Testis (tissue), 5 donors: ENCODE measurements at places on chromosomes 13 and 19. TPM values are rescaled to one million over a fixed set of nuclear protein-coding genes. Genes with fewer than 3 reads are reported as not detected.
A peak's percentile ranks its signal among the peaks of the same experiment; 100 is the strongest.

- DNase-seq: peak; percentile 91
These were observed 6.5 kb downstream of the MED29 start for GRCh38 chr19:39397360-39398296.

GRCh38 chr19:57288373-57288772, 8.1 kb downstream of the ZNF460 start:
- DNase-seq: no peak

- DNase-seq: no peak
These were observed 1534.8 kb downstream of the SLITRK5 start for GRCh38 chr13:89205856-89206520.

GRCh38 chr19:743168-743687, 7.7 kb upstream of the MISP start:
- peak; percentile 80 for DNase-seq

- DNase-seq: no peak
These were observed 98.2 kb downstream of the UBL3 start for GRCh38 chr13:29752175-29752574.

DNA sequence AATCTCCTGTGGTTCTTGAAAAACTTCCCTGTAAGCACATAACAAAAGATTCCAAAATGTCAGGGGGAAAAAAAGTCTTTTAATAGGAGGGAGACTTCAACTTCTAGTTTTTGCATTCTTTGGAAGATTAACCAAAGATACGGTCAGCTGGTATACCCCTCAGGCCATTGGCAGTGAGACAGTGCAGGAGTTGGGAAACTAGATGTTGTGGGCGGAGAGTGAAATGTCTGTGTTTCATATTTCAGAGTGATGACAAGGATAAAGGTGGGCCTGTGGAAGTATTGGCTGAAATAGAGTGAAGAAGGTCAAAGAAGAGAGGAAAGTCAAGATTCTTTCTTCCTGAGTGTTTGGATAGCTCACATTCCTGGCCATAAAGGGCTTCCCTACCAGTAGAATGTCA, 40.8 kb downstream of the CYP2B6 start:
- DNase-seq: no peak

Gene CAMSAP3
- total RNA-seq: 64.7 TPM

DNA sequence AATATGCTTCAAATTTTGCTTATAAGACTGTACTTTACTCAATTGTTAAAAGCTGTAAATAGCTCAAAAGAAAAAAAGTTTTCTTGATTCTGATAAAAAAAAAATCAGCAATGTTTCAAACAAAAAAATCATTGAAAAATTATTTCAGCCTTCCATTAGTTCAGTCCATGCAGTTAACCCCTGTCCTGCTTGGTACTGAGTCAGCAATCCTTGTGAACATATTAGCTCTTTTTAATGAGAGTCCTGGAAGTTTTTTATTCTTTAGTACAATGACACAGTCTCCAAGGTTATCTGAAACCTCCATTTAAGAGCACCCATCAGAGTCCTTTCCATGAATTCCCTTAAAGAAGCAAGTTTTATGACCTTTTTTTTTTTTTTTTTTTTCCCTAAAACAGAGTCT, 21.4 kb upstream of the KBTBD6 start:
- DNase-seq: no peak

- no peak for DNase-seq
These were observed 61.3 kb downstream of the CELF5 start for GRCh38 chr19:3285647-3286176.

Gene ZNF132
- 11.4 TPM for total RNA-seq

Gene ZBTB7A
- total RNA-seq: 49.4 TPM

GRCh38 chr13:68350554-68350953, 1120.4 kb upstream of the PCDH9 start:
- no peak for DNase-seq

- DNase-seq: peak; percentile 28
These were observed 628 bp upstream of the ZNF813 start for GRCh38 chr19:53466726-53467484.

DNA sequence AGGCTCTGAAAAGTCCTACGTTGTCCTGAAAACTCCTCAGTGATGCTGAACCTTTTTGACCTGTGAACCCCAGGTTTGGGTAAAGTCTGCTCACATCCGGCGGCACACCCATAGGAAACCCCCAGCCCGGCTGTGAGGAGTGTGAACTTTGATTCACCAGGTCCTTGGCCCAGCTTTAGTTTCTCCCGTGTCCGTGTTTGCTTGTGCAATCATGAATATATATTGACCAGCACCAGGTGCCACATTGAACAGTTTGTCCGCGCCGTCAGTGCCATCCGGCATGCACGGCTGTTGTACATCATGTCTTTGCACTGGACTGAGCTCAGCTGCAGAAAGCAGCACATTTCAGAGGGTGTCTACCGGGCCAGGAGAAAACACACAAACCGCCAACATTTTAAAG, 45.3 kb downstream of the NFIC start:
- no peak for DNase-seq

Gene C19orf81
- total RNA-seq: 5.4 TPM

Gene SELENOV
- 2.5 TPM for total RNA-seq

DNA sequence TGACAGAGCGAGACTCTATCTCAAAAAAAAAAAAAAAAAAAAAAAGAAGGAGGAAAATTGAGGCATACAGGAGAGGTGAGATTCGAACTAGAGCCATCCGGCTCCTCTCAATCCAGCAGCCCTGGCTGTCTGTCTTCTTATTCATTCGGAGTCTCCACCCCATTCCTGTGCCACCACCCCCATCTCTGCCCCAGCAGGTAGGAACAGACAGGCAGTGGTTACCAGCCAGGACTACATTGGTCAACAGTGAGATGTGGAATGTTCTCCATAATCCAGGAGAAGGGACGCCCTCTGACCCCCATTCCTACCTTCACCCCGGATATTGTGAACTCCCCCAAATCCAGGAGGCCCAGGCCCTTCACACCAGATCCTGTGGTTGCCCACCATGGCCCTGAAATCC, 6.6 kb upstream of the S1PR2 start:
- DNase-seq: no peak

- no peak for DNase-seq
These were observed 315.4 kb downstream of the RBM26 start for GRCh38 chr13:79090552-79091124.

DNA sequence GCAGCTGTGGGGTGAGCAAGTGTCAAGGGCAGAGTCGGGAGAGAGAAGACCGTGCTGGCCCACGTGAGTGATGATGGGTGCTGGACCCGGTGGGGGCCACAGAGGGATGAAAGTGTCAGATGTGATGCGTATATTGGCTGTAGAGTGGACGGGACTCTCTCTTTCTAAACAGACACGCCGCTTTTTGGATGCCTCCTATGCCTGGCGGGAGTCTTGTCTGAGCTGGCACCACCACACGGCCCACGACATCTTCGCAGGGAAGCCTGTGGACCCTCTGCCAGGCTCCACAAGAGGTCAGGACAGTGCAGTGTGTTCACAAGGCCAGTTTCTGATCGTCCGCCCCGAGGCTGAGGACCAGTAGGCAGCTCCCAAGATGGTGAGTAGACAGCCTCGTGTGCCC, 12.9 kb upstream of the MRI1 start:
- no peak for DNase-seq

Gene PRTN3
- 1.0 TPM for total RNA-seq
